Aorta (tissue), 5 donors: ENCODE measurements at places on chromosomes 4 and X.

GRCh38 chr4:86496094-86497080, 97.7 kb upstream of the PTPN13 start:
- DNase-seq, result no peak

DNA sequence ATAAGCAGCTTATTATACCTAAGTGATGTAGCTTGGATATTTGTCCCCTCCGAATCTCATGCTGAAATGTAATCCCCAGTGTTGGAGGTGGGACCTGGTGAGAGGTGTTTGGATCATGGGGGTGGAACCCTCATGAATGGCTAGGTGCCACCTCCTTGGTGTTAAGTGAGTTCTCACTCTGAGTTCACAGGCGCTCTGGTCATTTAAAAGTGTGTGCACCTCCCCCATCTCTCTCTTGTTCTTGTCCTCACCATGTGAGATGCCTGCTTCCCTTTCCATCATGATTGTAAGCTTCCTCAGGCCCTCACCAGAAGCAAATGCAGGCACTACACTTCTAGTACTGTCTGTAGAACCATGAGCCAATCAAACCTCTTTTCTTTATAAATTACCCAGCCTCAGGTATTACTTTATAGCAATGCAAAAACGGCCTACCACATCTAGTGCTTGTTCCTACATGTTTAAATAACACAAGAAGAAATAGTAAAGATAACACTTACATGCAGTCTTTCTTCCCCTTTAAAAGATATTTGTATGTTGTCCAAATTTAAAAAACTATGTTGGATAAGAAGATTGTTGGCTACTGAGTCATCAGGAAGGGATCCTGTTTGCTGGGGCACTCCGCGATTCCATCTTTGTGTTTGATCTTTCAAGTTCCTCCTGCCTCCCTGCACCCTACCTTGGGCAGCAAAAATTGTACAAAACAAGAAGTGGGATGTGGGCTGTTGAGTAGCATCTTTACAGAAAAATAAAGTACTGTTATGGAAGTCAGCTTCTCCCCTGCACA, 29.7 kb downstream of the PPP1R2C start:
- no peak for DNase-seq

- no peak for DNase-seq
Measured at GRCh38 chr4:25112366-25112994, 47.8 kb downstream of the SEPSECS start.

- no peak for DNase-seq
Measured at GRCh38 chr4:119087121-119087520, 48.5 kb upstream of the MYOZ2 start.

DNA sequence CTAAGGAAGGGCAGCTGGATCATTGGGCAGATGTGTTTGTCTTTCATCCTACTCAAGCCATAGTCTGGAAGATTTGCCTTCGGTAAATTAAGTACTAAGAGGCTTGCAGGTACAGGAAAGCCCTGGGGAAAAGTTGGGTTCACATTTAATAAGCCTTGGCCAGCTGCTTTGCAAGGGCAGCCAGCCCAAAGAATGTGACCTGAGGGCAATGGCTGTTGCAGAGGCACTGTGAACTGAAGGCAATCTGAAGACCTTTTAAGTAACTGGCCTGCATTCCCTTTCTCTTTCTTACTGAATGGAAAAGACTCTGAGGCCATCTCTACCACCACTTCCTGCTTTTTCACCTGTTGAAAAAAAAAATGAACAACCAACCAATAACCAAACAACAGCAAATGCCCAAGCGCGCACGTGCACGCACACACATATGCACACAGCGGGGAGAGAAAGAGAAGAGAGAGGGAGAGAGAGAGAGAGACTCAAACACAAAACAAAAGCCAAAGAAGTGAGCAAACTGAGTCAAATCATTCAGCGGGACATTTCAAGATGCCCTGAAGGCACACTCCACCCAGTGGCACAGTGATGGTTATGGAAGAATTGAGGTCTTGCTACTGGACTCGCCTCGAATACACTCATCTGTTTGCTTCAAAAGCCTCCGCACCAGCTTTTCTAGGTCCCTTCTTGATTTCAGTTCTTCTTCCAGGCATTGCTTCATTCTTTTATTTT, 19.6 kb downstream of the CD40LG start:
- DNase-seq, result no peak
